GM12878 (cell line): ENCODE measurements at places on chromosomes 11 and 22.

- no peak for DNase-seq
Observed at GRCh38 chr11:104700609-104701008, 197.7 kb downstream of the CASP12 start.

DNA sequence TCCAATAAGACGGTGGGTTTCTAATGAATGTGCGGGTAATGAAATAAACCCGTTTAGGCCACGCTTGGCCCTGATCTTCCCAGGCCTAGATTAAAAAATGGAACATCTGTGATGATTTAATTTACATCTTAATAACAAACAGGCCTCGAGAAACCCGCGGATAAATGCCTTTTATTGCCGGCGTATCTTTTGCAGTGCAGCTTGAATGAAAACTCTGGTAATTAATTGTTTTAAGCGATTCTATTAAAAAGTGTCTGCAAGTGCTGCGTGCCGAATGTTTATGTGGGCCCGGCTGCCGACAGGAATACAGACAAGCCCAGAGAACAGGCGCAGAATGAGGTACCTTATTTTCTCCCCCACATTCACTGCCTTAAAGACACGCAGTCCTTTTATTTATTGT lies 420.7 kb downstream of the MN1 start:
- DNase-seq, result no peak

DNA sequence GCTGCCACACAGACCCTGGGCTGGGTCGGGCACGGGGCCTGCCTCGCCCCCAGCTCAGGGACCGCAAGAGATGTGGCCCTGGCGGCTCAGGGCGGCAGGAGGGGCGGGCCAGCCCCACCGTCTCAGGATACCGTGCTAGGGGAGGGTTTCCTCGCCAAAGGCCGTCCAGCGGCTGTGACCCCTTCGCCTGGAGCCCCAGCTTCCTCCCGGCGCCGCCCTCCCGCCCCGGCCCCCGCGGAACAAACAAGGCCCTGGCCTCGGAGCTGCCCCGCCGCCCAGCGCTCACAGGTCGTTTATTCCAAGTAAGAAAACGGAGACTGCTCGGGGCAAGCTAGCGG lies 543 bp upstream of the AP2A2 start:
- no peak for DNase-seq

DNA sequence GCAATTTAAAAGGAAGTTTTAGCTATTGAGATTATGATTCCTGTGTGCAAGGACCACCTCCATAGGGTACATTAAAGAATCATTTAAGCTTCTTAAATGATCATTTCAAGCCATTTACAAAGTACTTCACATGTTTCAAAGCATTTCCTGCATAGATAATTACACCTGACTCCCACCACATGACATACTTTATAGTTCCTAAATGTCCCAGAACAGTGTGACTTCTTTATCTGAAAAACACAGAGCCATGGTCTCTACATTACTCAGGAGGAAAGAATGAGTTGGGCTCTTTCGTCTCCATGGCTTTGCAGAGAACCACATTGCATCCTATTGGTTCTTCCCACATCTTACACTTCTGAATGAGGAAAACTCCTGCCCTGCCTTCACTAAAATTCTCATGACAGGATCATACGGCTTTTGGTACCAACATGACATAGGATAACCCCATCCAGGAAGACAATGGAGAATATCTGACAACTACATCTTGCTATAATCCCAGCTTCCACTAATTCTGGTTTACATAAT lies 88.6 kb downstream of the ETS1 start:
- DNase-seq, result no peak

GRCh38 chr11:34313099-34313517 lies 44.7 kb downstream of the ABTB2 start:
- DNase-seq, result peak; percentile 40

- DNase-seq, result no peak
Observed at GRCh38 chr22:48894804-48895250, 932.8 kb downstream of the BRD1 start.

DNA sequence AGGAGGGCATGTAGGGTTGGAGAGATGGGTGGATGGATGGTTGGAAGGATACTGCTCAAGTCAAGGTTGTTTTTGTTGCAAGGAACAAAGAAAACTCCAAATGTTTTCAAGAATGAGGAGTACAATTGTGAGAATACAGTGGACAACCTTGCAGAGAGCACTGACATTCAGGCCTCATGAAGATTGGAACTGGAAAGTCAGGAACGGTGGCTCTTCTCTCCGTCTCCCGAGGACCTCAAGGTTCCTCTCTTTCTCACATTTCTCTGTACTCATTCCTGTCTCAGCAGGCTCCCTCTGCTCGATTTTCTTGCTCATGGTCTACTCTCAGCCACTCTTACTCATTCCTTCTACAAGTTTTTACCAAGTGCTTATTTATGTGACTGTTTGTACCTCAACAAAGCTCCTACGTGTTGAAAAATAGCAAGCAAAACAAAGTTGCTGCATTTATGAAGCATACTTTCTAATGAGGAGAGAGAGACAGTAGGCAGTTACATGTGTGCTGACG lies 97.6 kb downstream of the SWAP70 start:
- no peak for DNase-seq
